ENCODE measurements at places on chromosomes 6 and 20.

- DNase-seq, result no peak
Observed at GRCh38 chr6:142002825-142003405, 129.8 kb upstream of the GJE1 start.

- DNase-seq, result no peak
Observed at GRCh38 chr20:16123623-16124022, 449.6 kb downstream of the KIF16B start.

GRCh38 chr20:11686195-11686594, 231.5 kb upstream of the BTBD3 start:
- no peak for DNase-seq

- no peak for DNase-seq
Observed at GRCh38 chr20:9500121-9500520, 14.3 kb upstream of the LAMP5 start.

GRCh38 chr20:10170261-10170660, 48.4 kb upstream of the SNAP25 start:
- DNase-seq, result no peak

DNA sequence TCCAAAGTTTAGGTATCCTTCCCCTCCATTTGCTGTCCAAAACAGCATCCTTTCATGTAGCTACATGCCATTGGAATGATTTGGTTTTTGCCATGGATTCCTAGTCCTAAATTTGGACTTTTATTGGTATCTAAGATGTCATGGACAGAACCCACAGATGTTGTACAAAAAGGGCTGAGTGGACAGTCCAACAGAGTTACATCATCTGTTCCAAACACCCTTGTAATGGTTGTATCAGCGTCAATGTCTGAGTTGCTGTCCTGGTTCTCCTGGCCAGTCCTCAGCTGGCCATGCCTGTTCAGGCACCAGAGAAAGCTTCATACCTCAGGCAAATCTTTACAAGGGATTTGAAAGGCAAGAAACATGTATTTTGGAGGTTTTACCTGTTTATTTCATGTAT, 191.3 kb downstream of the ESR1 start:
- DNase-seq, result no peak

- no peak for DNase-seq
Observed at GRCh38 chr20:1457992-1458391, 8.7 kb downstream of the NSFL1C start.
